ENCODE measurements at places on chromosomes 2 and 18. TPM values are rescaled to one million over a fixed set of nuclear protein-coding genes. Genes with fewer than 3 reads are reported as not detected.

- no peak for DNase-seq
- H3K27ac ChIP-seq, result no peak overlapping the region
- H3K4me1 ChIP-seq, result no peaks in the 10 kb centered on the region
- no peak overlapping the region for H3K4me3 ChIP-seq
Observed at GRCh38 chr18:36415625-36416024, 118.1 kb downstream of the FHOD3 start.

DNA sequence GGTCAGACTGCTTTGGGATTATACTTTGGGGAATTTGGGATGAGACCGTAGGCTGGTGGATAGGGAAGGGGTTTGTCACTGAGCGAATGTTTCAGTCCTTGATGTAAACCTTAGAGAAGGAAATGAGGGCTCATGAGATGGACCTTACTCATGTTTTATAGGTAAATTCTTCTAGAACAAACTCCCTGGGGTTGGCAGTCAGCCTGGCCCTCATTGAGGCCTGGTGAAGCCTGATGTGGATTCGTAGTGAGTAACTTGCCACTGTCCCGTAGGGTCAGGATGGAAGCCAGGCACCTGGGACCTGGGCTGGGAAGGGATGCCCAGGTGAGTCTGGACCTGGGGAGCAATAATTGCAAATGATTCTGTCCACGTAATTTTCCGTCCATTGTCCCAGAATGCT, 258.3 kb downstream of the LPIN1 start:
- H3K27me3 ChIP-seq, result peaks cover 52% of the 10 kb centered on the region
- no peak overlapping the region for H3K4me3 ChIP-seq
- H3K4me1 ChIP-seq, result peaks cover 23% of the 10 kb centered on the region
- H3K36me3 ChIP-seq, result peaks cover 5% of the 10 kb centered on the region
- DNase-seq, result no peak

Gene NAT8
- not detected for total RNA-seq

GRCh38 chr2:216829533-216829932, 30.3 kb downstream of the TNP1 start:
- DNase-seq, result no peak
- H3K27ac ChIP-seq, result no peak overlapping the region
- H3K4me1 ChIP-seq, result no peaks in the 10 kb centered on the region
- no peak overlapping the region for H3K4me3 ChIP-seq

Gene ITGA6
- total RNA-seq, result 22.8 TPM

Gene HRH4
- 0.23 TPM for total RNA-seq

DNA sequence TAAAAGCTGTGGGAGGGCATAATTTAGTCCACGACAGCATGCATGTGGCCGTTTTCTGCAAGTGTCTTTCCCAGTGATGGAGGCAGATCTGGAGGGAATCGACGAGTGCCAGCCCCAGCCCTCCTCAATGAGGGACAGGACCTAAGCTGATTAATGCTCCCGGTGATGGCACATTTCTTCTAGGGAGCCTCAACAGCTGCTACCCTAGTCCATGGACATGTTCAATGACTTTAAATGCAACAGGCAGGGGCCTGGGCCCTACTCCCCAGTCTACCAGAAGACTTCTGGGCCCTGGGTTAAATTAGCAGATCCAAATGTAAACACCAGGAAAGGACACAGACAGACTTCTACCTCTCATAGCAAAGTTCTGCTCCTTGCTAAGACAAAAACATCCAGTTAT, 155.1 kb downstream of the ACTR3 start:
- no peaks in the 10 kb centered on the region for H3K4me1 ChIP-seq
- H3K36me3 ChIP-seq, result no peaks in the 10 kb centered on the region
- no peak overlapping the region for H3K27ac ChIP-seq
- peaks cover 2% of the 10 kb centered on the region for H3K27me3 ChIP-seq
- no peak for DNase-seq
- no peak overlapping the region for H3K4me3 ChIP-seq
